ENCODE measurements at places on chromosomes 5 and 9. TPM values are rescaled to one million over a fixed set of nuclear protein-coding genes. Genes with fewer than 3 reads are reported as not detected.

- no peak for DNase-seq
- H3K27me3 ChIP-seq, result no peaks in the 10 kb centered on the region
- no peaks in the 10 kb centered on the region for H3K36me3 ChIP-seq
- peaks cover 46% of the 10 kb centered on the region for H3K4me1 ChIP-seq
- H3K27ac ChIP-seq, result peak overlapping the region; percentile 57
- H3K4me3 ChIP-seq, result no peak overlapping the region
Observed at GRCh38 chr5:56585461-56585860, 229.9 kb upstream of the MAP3K1 start.

- no peak overlapping the region for H3K27ac ChIP-seq
- H3K4me3 ChIP-seq, result no peak overlapping the region
- peaks cover 9% of the 10 kb centered on the region for H3K4me1 ChIP-seq
- H3K36me3 ChIP-seq, result no peaks in the 10 kb centered on the region
Observed at GRCh38 chr9:72041775-72042194, 18.6 kb downstream of the C9orf57 start.

GRCh38 chr9:136691316-136692184, 4.3 kb upstream of the AGPAT2 start:
- no peaks in the 10 kb centered on the region for H3K36me3 ChIP-seq
- H3K4me3 ChIP-seq, result no peak overlapping the region
- peaks cover 10% of the 10 kb centered on the region for H3K4me1 ChIP-seq
- peak; percentile 62 for DNase-seq
- no peaks in the 10 kb centered on the region for H3K27me3 ChIP-seq

GRCh38 chr5:37189355-37189754, 59.8 kb downstream of the CPLANE1 start:
- no peak overlapping the region for H3K27ac ChIP-seq
- DNase-seq, result no peak
- no peaks in the 10 kb centered on the region for H3K4me1 ChIP-seq
- H3K4me3 ChIP-seq, result no peak overlapping the region

DNA sequence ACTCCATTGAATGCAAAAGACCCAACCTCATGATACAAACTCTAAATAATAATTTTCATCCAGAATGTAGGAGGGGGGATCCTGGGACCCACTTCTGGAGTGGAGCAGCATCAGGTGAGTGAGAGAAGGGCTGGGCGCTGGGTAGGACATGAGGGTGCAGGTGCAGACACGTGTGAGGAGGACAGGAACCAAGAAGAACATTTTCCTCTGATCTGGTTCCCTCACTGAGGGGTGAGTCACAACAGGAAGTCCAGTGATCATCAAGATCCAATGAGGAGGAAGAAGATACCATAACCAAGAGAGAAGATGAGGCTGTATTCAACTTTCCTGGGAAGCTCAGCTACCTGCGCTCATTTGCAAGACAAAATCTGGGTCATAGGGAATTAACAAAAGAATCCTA, 57.4 kb downstream of the SFXN1 start:
- no peak overlapping the region for H3K4me3 ChIP-seq
- peaks cover 2% of the 10 kb centered on the region for H3K36me3 ChIP-seq
- H3K4me1 ChIP-seq, result no peaks in the 10 kb centered on the region
- no peak for DNase-seq
- no peak overlapping the region for H3K27ac ChIP-seq

GRCh38 chr9:88689509-88690298, 154.7 kb downstream of the NXNL2 start:
- DNase-seq, result no peak
- H3K27ac ChIP-seq, result no peak overlapping the region
- no peak overlapping the region for H3K4me3 ChIP-seq
- H3K27me3 ChIP-seq, result no peaks in the 10 kb centered on the region
- no peaks in the 10 kb centered on the region for H3K4me1 ChIP-seq

- no peaks in the 10 kb centered on the region for H3K36me3 ChIP-seq
- no peak overlapping the region for H3K4me3 ChIP-seq
- H3K4me1 ChIP-seq, result no peaks in the 10 kb centered on the region
- no peak for DNase-seq
Observed at GRCh38 chr5:72692231-72692637, 124.2 kb upstream of the TNPO1 start.

GRCh38 chr9:125989524-125990180, 242.5 kb downstream of the PBX3 start:
- H3K27me3 ChIP-seq, result no peaks in the 10 kb centered on the region
- DNase-seq, result no peak
- H3K27ac ChIP-seq, result no peak overlapping the region
- H3K36me3 ChIP-seq, result no peaks in the 10 kb centered on the region

DNA sequence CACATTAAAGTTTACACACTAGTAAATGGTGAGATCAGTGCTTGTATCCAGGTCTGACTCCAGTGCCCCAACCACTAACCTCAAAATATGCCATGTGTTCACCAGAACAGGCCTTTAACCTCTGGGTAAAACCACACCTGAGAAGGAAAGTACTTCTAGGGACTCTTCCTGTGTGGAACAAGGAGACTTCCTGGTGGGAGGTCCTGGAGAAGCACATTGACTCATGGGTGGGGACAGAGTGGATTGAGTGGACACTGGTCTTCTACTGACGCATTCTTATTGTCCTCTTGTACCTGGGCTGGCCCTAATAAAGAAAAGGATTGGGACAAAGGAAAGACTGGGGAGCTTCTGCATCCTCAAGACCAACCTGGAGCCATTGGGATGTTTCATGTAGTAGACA, 43.4 kb downstream of the ANGPTL2 start:
- peaks cover 51% of the 10 kb centered on the region for H3K4me1 ChIP-seq
- no peak overlapping the region for H3K4me3 ChIP-seq

DNA sequence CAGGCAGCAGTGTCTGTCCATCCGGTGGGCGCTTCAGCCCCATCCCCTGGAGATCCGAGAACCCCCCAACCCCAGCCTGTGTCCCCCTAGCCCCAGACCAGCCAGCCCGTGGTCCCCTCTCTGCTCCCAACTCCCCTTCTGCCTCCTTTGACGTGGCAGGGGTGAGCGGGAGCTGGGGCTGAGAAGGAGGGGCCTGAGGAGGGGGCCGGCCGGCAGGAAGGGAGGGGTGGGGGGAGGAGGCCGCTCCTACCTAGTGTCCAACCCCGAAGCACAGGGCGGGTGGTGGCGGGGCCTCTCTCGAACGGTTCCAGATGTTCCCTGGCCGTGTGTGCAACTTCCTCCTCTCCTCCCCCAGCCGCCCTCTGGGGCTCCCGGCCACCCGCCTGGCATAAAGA, 31.0 kb downstream of the GOLGA2 start:
- DNase-seq, result peak; percentile 88
- H3K4me3 ChIP-seq, result peak overlapping the region; percentile 65
- peak overlapping the region; percentile 92 for H3K27ac ChIP-seq
- peaks cover 9% of the 10 kb centered on the region for H3K4me1 ChIP-seq
- no peaks in the 10 kb centered on the region for H3K36me3 ChIP-seq
- no peaks in the 10 kb centered on the region for H3K27me3 ChIP-seq

- no peaks in the 10 kb centered on the region for H3K36me3 ChIP-seq
- no peak overlapping the region for H3K27ac ChIP-seq
- H3K4me3 ChIP-seq, result no peak overlapping the region
- DNase-seq, result no peak
- no peaks in the 10 kb centered on the region for H3K27me3 ChIP-seq
- H3K4me1 ChIP-seq, result peaks cover 16% of the 10 kb centered on the region
Observed at GRCh38 chr5:34552686-34553085, 103.4 kb upstream of the RAI14 start.

GRCh38 chr5:114977979-114978573, 191.6 kb downstream of the TRIM36 start:
- no peak overlapping the region for H3K4me3 ChIP-seq
- H3K36me3 ChIP-seq, result no peaks in the 10 kb centered on the region
- no peaks in the 10 kb centered on the region for H3K27me3 ChIP-seq

DNA sequence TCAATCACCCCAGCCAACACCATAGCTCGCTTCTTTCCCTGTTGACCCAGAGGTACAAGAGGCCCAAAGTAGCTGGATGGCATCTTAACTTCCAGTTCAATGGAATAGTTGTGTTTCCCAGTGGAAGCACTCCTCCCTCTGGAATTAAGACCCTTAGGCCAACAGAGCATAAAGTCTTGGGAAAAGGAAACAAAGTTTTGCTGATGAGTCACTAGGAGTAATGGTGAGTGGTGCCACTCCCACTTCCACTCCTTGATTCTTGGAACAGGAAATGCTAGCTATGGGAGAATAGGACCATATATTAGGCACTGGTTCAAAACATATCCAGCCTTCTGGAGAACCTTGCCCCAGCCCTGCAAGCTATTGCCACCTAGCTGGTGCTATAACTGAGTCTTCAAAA, 44.7 kb upstream of the LMX1B start:
- peaks cover 9% of the 10 kb centered on the region for H3K27me3 ChIP-seq
- H3K4me1 ChIP-seq, result no peaks in the 10 kb centered on the region
- H3K27ac ChIP-seq, result no peak overlapping the region
- no peak overlapping the region for H3K4me3 ChIP-seq

DNA sequence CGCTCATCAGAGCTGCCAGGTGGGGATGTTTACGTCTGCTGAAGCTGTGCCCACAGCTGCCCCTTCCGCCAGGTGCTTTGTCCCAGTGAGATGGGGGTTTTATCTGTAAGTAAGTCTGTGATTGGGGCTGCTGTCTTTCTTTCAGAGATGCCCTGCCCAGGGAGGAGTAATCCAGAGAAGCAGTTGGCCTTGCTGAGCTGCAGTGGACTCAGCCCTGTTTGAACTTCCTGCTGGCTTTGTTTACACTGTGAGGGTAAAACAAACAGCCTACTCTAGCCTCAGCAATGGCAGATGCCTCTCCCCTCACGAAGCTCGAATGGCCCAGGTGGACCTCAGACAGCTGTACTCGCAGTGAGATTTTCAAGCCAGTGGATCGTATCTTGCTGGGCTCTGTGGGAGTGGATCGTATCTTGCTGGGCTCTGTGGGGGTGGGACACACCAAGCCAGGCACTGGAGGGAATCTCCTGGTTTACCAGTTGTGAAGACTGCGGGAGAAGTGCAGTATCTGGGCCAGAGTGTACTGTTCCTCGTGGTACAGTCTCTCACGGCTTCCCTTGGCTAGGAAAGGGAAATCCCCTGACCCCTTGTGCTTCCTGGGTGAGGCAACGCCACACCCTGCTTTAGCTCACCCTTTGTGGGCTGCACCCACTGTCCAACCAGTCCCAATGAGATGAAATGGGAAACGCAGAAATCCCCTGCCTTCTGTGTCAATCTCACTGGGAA, 530.1 kb upstream of the DMAC1 start:
- no peak overlapping the region for H3K4me3 ChIP-seq
- DNase-seq, result no peak
- H3K36me3 ChIP-seq, result no peaks in the 10 kb centered on the region
- no peak overlapping the region for H3K27ac ChIP-seq

GRCh38 chr5:120803282-120803681, 339.2 kb downstream of the PRR16 start:
- no peaks in the 10 kb centered on the region for H3K4me1 ChIP-seq
- no peak for DNase-seq
- H3K4me3 ChIP-seq, result no peak overlapping the region
- H3K27ac ChIP-seq, result no peak overlapping the region

DNA sequence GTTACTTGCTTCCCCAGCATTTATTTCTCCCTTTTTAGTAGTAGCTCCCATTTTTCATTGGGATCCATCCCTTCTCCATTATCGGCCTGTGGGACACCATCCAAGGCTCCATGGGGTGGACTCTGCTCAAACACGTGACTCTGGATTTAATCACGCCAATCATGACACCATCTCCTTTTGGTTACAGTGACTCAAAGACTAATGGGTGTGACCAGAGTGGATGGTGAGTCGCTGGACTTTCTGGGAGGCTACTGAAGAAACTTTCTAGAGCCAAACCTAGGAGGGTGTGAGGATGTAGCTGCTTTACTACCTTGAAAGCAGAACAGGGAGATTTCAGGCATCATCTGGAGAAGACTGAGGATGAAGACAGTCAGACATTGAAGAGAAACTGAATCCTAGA, 93.1 kb downstream of the PJA2 start:
- no peak overlapping the region for H3K27ac ChIP-seq
- DNase-seq, result no peak
- no peak overlapping the region for H3K4me3 ChIP-seq
- H3K36me3 ChIP-seq, result no peaks in the 10 kb centered on the region

DNA sequence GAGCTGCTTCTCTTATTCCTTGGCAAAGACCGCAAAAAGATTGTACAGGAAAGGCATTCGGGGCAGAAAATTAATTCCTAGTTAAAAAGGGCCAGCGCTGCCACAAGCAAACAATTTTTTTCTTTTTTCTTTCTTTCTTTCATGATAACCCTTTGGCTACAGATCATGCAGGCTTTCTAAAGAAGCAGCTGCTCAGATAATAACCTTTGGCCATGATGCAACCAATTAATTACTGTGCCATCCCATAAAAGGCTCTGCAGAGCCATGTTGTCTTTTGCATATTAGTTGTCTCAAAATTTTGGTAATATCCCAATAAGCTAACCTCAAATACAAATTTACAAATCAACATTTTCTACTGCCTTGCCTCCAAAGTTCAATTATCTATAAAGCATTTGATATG, 758.4 kb upstream of the SEMA6A start:
- no peaks in the 10 kb centered on the region for H3K4me1 ChIP-seq
- H3K27ac ChIP-seq, result no peak overlapping the region

GRCh38 chr9:122005597-122005996, 87.5 kb downstream of the TTLL11 start:
- no peak overlapping the region for H3K4me3 ChIP-seq
- peaks cover 10% of the 10 kb centered on the region for H3K4me1 ChIP-seq

DNA sequence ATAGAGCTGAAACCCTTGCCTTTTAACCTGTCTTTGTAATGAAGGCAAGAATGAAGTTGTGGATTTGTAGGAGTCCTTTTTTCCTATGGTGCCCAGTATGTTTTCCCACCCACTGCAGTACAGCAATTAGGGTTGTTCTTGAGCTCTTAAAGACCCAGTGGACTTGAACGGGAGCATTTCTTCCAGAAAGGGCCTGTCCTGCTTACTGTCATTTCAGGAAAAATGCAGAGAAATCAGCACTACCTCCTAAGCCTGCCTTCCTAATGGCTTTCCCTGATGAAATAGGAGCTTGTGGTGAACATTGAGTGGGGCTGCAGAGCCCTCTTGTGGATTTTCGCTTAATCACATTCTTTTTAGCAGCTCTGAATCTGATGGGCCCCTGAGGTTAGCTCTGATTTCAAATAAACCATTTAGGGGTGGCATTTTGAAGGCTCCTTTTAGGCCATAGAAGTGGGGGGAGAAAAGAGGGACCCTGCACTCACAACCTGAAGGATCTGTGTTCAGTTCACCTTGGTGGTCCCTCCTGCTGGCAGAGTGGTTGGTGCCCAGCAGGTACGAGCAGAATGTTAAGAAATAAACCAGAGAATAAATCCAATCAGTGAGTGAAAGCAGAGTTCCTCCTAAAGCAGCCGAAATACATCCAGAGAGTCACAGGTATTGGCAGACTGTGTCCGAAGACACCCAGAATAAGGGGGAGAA, 188.0 kb upstream of the KLF9 start:
- no peaks in the 10 kb centered on the region for H3K36me3 ChIP-seq
- no peaks in the 10 kb centered on the region for H3K27me3 ChIP-seq
- peak; percentile 50 for DNase-seq
- peak overlapping the region; percentile 21 for H3K4me3 ChIP-seq
- peaks cover 11% of the 10 kb centered on the region for H3K4me1 ChIP-seq

- no peak overlapping the region for H3K4me3 ChIP-seq
- peaks cover 8% of the 10 kb centered on the region for H3K4me1 ChIP-seq
- no peak overlapping the region for H3K27ac ChIP-seq
- peaks cover 95% of the 10 kb centered on the region for H3K36me3 ChIP-seq
- DNase-seq, result no peak
Observed at GRCh38 chr5:138192826-138193225, 13.9 kb downstream of the KIF20A start.

GRCh38 chr5:143826951-143827444, 15.0 kb downstream of the HMHB1 start:
- no peak overlapping the region for H3K27ac ChIP-seq
- no peaks in the 10 kb centered on the region for H3K27me3 ChIP-seq
- H3K4me1 ChIP-seq, result no peaks in the 10 kb centered on the region
- H3K4me3 ChIP-seq, result no peak overlapping the region

The AOPEP gene
- total RNA-seq, result 310 TPM

The ZDHHC11 gene
- total RNA-seq, result 6.7 TPM

The CNTLN gene
- 1.9 TPM for total RNA-seq

The BTNL3 gene
- total RNA-seq, result not detected

The ADAMTS13 gene
- 1.1 TPM for total RNA-seq

The ARHGEF39 gene
- 0.77 TPM for total RNA-seq

The FOXD4 gene
- not detected for total RNA-seq

All from heart left ventricle (tissue), 16 donors.